ENCODE measurements at places on chromosomes 2 and 18.

GRCh38 chr2:45731141-45731540 is 79.7 kb downstream of the PRKCE start:
- DNase-seq = no peak

GRCh38 chr18:36493349-36494159 is 196.0 kb downstream of the FHOD3 start:
- DNase-seq = no peak

GRCh38 chr2:239287461-239287860 is 113.4 kb downstream of the HDAC4 start:
- no peak for DNase-seq

DNA sequence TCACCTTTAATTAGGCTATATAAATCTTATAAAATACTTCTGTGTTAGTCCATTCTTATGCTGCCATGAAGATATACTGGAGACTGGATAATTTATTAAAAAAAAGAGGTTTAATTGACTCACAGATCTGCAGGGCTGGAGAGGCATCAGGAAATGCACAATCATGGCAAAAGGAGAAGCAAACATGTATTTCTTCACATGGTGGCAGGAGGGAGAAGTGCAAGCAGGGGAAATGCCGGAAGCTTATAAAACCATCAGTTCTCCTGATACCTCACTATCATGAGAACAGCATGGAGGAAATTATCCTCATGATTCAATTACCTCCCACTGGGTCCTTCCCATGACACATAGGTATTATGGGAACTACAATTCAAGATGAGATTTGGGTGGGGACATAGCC is 504.4 kb downstream of the RIT2 start:
- no peak for DNase-seq

GRCh38 chr2:101613056-101613704 is 84.3 kb upstream of the MAP4K4 start:
- DNase-seq = no peak

DNA sequence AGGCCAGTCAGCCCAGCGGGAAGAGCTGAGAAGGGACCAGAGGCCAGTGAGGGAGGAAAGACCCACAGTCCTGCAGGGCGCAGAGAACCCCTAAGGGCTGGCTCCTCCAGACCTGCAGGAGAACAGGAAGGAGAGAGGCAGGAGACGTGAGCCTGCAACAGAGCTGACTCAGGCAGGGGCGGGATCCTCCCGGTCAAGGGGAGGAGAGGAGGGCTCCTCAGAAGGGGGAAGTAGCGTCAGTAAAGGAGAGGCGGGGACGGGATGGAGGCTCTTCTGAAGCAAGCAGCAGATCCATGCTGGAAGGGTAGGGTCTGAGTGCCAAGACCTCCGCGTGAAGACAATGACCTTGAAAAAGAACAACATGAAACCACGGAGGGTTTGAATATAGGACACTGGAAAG is 50.8 kb downstream of the TRABD2A start:
- DNase-seq = no peak

DNA sequence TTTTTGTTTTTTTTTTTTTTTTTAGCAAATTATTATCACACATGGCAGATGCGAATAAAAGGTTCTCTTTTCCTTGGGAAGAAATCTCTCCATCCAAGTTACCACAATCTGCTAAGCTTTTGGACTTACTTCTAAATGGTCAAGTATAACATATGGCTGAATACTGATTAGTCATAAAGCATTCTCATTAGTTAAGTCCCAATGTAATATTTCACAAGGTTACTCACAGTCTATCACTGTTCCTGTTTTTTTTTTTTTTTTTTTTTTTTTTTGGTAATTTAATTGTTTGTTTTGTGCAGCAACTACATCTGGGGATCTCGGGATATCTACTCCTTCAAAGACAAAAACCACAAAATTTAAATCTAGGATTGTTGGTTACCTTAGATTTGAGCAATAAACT is 771.7 kb downstream of the CPS1 start:
- DNase-seq = no peak

DNA sequence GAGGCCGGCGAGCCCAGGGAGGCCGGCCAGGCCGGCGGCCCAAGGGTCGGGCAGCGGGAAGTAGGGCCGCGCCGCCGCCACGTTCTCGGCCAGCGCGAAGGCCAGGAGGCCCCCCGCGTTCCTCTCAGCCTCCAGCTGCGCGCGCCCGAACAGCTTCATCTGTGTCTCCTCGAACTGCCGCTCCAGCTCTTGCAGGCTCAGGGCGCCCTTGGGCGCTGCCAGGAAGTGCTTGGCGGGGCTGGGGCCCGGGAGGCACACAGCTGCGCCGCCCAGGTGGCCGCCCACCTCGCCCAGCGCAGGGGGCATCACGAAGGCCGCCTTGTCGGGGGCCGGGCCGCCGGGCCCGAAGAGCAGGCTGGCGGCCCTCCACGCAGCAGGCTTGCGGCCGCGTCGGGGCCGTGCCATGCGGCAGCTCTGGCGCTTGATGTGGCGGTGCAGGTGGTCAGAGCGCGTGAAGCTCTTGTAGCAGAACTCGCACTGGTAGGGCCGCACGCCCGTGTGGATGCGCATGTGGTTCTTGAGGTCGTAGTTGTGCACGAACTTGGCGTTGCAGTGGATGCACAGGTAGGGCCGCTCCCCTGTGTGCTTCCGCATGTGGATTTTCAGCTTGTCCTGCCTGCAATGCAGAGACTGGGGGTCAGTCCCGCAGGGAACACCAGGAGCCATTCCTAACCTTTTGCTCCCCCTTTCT is 99.0 kb upstream of the SMAD2 start:
- DNase-seq = no peak

DNA sequence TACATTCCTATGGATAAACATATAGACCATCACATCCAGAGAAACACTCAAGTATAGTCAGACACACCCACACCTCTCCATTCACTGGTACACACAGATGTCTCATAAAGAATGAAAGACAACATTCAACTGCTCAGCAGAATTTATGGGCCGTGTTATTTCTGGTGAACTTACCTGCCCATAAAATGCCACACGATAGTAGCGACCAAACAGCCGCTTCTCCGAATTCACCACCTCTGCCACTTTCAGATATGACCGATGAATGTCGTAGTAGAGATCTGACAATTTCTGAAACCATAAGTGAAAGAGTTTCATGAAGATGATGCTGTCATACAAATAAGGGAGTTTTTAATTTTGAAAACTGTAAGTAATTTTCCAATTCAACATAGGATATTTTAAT is 70.7 kb upstream of the CCDC195 start:
- no peak for DNase-seq

GRCh38 chr2:190186238-190186637 is 123.7 kb upstream of the MSTN start:
- DNase-seq = no peak

DNA sequence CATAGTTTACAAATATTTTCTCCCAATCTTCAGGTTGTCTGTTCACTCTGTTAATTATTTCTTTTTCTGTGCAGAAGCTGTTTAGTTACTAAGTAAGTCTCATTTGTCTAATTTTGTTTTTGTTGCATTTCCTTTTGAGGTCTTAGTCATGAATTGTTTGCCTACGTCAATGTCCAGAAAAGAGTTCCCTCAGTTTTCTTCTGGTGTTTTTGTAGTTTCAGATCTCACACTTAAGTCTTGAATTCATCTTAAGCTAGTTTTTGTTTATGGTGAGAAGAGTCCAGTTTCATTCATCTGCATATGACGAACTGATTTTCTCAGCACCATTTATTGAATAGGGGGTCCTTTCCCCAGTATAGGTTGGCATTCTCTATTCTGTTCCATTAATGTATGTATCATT is 1252.2 kb upstream of the TMEFF2 start:
- no peak for DNase-seq

GRCh38 chr2:33014268-33014667 is 67.5 kb downstream of the LTBP1 start:
- no peak for DNase-seq

DNA sequence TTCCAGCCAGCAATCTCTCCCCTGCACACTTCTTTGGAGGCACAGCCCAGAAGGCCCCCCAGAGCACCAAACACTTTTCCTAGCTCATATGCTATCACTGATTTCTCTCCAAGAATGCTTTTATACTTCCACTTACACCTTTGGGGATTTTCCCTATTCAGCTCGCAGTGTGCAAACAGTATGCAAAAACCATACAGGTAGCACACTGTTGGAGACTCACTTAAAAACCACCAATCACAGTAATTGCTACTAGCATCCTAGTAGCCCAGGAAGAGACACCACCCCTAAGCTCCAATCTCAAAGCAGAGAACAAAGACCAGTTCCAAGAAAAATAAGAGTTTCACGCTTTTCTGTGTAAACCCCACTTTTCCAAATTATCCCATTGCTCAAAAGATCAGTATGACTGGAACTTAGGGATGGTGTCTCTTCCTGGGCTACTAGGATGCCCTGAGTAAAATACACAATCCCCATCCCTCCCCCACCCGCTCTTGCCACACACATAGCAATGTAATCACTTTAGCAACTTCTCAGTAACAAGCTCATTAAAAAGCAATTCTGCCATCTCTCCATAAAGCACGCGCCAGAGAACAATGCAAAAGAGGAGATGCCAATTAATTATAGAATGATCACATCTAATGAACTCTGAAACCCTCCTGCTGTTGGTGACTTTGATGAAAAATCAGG is 43.0 kb downstream of the KLF7 start:
- no peak for DNase-seq

DNA sequence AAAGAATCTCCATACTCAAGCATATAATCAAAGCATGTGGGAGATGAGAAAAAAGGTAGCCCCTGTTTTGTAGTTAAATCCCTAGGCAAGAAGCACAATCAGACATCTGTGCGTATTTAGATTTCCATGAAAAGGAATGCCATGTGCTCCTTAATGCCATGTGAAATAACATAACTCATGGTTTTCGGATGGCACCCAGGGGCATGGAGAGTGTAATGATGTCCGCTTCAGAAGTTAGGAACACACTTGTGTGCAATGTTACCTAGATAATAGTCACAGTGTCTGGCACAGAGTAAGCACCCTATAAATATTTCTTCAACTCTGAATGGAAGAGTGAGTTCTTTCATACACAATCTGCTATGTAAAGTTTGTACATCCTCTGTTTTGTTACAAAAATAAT is 197.0 kb downstream of the NCKAP5 start:
- no peak for DNase-seq

GRCh38 chr2:236872015-236872414 is 213.7 kb upstream of the COPS8 start:
- DNase-seq = no peak

GRCh38 chr2:149808556-149808955 is 221.0 kb upstream of the MMADHC start:
- no peak for DNase-seq

GRCh38 chr2:236221798-236222197 is 42.4 kb downstream of the ASB18 start:
- DNase-seq = no peak

DNA sequence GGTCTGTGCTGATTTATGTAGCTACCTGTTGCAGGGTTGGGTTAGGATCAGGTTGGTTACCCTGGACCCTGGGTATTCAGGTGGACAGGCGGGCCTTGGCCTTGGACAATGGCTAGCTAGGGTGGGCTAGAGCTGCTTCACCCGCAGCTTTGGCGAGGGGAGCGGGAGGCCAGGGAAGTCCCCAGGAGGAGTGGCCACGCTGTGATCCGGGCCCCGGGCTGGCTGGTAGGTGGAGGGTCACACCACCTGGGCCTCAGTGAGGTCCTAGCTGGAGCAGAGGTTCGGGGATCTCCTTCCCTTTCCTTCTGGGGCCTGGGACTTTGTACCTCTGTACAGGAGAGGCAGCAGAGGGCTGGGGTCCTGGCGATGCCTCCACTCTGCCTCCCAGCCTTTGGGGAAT is 9.8 kb downstream of the RTP5 start:
- DNase-seq = no peak

DNA sequence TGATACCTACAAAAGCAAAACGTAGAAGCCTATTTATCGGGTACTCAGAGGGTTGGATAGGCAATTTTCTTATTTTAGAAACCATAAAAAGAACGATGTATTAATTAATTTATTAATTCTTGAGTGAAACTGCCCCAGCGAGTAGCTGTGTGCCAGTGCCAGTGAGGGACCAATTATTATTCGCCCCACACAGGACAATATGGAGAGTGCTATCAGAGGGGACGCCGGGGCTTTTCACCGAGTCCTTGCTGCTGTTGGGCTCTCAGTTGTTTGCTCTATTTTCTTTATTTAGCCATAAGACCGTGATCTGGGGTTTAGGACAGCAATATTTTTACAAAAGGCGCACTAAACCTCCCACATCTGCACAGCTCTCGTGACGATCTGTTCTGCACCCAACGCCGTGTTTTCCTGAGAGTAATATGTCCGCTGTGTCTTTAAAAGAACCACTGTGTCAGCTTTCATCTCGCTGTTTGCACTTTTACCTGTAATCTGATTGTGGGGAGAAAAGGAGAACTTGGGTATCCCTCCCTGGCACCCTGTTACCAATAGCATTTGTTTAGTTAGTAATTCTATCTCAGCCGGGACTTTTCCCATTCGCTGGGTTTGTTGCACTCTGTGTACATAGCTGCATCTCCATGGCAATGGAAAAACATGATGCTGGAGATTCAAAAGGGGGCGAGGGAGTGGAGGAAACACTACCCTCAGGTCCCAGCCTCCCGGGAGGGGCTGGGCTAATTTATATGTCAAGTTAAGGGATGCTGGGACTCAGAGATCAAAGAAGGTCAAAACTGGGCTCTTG is 30.1 kb upstream of the ZNF516 start:
- no peak for DNase-seq

DNA sequence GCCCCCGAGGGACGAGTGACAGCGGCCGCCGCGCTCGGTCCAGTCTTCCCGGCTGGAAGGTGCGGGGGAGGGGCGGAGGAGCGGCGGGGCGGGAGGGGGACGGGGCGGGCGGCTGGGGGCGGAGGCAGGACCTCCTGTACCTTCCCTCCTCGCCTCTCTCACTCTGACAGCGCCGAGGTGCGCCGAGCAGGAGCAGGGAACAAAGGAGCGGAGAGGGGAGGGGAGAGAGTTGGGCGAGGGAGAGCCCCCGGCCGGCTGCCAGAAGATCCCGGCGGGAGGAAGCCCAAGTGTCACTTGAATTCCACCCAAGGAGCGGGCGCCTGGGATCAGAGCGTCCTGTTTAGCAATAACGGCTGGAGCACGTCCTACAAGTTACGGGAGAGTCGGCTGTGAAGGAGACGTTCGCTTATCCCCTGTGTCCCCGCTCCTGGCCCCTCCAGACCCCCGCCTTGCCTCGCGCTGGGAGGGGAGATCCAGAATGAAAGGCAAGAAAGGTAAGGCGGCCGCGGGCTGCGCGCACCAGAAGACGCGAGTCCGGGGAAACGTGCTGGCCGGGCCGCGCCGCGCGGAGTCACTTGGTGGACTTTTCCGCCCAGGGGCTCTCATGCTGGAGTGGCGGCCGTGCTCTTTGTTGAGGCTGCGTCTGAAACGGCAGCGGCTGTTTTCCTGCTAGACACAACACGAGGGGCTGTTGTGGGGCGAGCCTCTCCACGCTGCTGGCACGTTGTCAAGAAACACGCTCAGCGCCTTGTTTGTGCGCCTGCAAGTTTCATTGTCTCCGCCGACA is at the start of gene TGIF1:
Gene TGIF1 (plus strand): TSS at position 161 of the 787 bp plus-strand sequence. CDS start 318 bp downstream, at position 479.
- peak; percentile 84 for DNase-seq

- DNase-seq = no peak
These were observed 6.1 kb downstream of the MAB21L4 start for GRCh38 chr2:240889601-240890560.

Data from thymus (tissue), 14 donors.